ENCODE measurements at places on chromosomes 2 and 18. TPM values are rescaled to one million over a fixed set of nuclear protein-coding genes. Genes with fewer than 3 reads are reported as not detected.

- no peak for DNase-seq
These were observed 40.4 kb upstream of the ARHGEF4 start for GRCh38 chr2:130796290-130796689.

- no peak for DNase-seq
These were observed 1.1 kb downstream of the IL18R1 start for GRCh38 chr2:102356741-102357140.

- DNase-seq = peak; percentile 65
These were observed 1.3 kb downstream of the SDC1 start for GRCh38 chr2:20223407-20224163.

DNA sequence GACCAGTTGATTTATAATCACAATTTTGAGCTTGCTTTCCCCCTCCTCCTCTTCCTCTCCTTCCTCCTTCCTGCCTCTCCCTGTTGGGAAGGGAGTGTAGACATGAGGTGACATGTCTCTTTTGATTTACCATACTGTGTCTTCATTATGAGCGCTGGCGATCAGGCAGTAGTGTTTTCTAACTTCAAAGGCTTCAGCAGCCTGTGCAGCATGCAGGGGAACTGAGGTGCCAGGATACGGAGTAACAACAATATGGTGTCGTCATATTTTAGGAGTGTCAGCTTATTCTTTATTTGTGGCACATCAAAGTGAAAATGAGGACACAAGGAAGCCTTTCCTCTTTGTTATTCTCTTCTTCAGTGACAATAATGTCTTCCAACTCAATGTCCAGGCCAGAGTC lies 864.2 kb downstream of the SLC4A3 start:
- DNase-seq = no peak

Gene SANBR
- total RNA-seq = 6.4 TPM

Gene SESTD1
- 33.7 TPM for total RNA-seq

Gene MRPL44
- total RNA-seq = 40.0 TPM

Data from left ventricle myocardium superior (tissue), 1 donor.